ENCODE measurements at places on chromosomes 12 and 14. TPM values are rescaled to one million over a fixed set of nuclear protein-coding genes. Genes with fewer than 3 reads are reported as not detected.

DNA sequence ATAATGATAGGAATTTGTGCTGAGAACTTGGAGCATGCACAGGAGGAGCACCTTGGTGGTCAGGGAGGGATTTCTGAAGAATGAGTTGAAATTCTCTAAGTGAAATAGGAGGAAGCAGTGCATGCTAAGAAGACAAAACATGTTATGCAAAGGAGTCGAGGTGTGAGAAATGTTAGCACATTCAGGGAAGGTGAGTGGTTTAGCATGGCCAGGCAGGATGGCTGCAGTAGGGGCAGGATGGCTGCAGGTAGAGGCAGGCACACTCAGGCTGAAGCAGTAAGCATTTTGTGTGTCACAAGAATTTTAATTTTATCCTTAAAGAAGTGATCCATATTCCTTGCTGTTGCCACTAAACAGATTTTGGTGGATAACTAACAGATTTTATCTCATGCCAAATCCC lies 46.3 kb downstream of the CATSPERB start:
- no peak overlapping the region for H3K4me3 ChIP-seq
- no peaks in the 10 kb centered on the region for H3K36me3 ChIP-seq
- no peak overlapping the region for H3K27ac ChIP-seq

- no peak for DNase-seq
- H3K4me1 ChIP-seq, result peaks cover 67% of the 10 kb centered on the region
- H3K27me3 ChIP-seq, result no peaks in the 10 kb centered on the region
- no peaks in the 10 kb centered on the region for H3K36me3 ChIP-seq
Observed at GRCh38 chr12:6360080-6360571, 15.2 kb downstream of the SCNN1A start.

DNA sequence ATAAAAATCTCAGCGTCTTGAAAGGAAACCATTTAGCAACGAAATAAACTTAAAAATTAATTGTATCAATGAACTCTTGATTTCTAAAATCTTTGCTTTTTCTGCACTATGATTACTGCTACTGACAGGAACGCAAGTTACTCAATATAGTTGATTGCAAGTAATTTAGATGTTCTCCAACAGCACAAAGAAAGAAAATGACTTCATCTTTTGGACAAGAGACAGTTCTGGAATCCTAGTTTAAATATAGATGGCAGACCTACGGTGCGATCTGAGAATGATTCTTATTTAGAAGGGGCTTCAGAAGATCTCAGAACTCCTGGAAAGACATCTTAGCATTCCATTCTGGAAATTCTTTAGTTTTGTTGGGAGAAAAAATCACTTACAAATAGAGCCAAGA lies 1.4 kb upstream of the SUDS3 start:
- peaks cover 7% of the 10 kb centered on the region for H3K36me3 ChIP-seq
- DNase-seq, result no peak
- no peak overlapping the region for H3K27ac ChIP-seq
- H3K4me1 ChIP-seq, result peaks cover 35% of the 10 kb centered on the region

DNA sequence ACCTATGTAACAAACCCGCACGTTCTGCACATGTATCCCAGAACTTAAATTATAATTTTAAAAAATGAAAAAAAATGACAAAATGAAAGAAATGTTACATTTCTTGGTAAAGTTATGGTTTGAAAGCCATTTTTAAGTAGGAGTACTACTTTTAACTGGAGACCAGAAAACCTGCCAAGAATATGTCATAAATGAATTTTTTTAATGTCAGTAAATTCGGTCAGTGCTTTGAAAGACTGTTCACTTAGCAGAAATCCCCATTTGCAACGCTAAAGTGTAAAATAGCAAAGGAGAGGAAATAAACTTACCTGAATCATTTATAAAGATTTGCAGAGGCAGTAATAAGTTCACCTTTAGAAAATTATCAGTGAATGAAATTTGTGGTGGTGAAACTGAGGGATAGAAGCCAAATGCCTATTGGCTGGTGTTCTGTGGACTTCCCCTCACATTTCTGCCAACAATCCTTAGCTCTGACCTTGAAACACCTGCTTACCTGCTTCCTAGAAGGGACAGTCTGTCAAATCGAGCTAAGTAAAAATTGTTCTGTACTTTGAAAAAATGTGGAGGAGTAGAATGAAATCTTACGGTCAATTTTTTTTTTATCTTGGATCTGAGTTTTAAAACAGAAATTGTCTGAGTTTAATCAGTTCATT lies 714.2 kb downstream of the SLC6A15 start:
- H3K4me1 ChIP-seq, result no peaks in the 10 kb centered on the region
- H3K4me3 ChIP-seq, result no peak overlapping the region
- DNase-seq, result no peak
- no peaks in the 10 kb centered on the region for H3K27me3 ChIP-seq
- H3K36me3 ChIP-seq, result no peaks in the 10 kb centered on the region
- no peak overlapping the region for H3K27ac ChIP-seq

DNA sequence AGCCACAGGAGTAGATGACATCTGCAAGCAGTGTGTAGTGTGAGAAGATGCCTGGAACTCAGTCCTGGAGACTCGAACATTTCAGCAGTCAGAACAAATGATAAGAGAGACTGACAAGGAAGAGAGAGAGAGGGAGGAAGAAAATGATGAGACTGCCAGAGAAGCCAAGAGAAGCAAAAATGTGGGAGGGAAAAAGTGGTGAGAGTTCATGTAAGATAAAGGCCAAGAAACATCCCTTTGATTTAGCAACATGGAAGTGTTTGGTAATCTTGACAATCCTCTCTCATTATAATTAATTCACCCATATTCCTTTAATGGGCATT lies 42.6 kb downstream of the LIMA1 start:
- no peaks in the 10 kb centered on the region for H3K27me3 ChIP-seq
- H3K36me3 ChIP-seq, result no peaks in the 10 kb centered on the region
- no peak for DNase-seq
- H3K27ac ChIP-seq, result no peak overlapping the region
- H3K4me3 ChIP-seq, result no peak overlapping the region
- H3K4me1 ChIP-seq, result no peaks in the 10 kb centered on the region

- no peak overlapping the region for H3K4me3 ChIP-seq
- H3K27me3 ChIP-seq, result no peaks in the 10 kb centered on the region
- H3K4me1 ChIP-seq, result peaks cover 15% of the 10 kb centered on the region
- DNase-seq, result no peak
- no peaks in the 10 kb centered on the region for H3K36me3 ChIP-seq
Observed at GRCh38 chr14:22231018-22231417, 358.0 kb downstream of the DAD1 start.

Gene PTPN21
- polyA plus RNA-seq, result not detected

Gene HOXC4
- not detected for polyA plus RNA-seq

DNA sequence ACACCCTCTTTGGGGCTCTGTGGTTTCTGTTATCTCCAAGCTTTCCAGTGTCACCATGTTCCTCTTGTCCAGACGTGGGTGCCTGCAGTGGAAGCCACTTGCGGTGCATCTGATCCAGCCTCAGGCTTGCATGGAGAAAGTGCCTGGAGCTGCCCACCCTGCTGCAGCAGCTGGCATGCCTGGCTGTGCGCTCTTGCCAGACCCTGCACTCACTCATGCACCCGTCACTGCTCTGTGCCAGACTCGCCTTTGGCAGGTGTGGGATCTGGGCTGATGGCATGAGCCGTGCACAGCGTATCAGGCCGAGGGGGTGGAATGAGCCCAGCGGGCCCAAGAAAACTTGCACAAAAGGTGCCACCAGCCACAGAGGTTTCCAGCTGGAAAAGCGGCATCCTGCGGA lies 105.1 kb downstream of the MNAT1 start:
- DNase-seq, result no peak
- no peaks in the 10 kb centered on the region for H3K4me1 ChIP-seq
- H3K27ac ChIP-seq, result no peak overlapping the region
- H3K4me3 ChIP-seq, result no peak overlapping the region
- H3K36me3 ChIP-seq, result peaks cover 13% of the 10 kb centered on the region

- H3K36me3 ChIP-seq, result no peaks in the 10 kb centered on the region
- no peaks in the 10 kb centered on the region for H3K4me1 ChIP-seq
- no peaks in the 10 kb centered on the region for H3K27me3 ChIP-seq
Observed at GRCh38 chr14:68857516-68858070, 64.7 kb upstream of the ZFP36L1 start.

DNA sequence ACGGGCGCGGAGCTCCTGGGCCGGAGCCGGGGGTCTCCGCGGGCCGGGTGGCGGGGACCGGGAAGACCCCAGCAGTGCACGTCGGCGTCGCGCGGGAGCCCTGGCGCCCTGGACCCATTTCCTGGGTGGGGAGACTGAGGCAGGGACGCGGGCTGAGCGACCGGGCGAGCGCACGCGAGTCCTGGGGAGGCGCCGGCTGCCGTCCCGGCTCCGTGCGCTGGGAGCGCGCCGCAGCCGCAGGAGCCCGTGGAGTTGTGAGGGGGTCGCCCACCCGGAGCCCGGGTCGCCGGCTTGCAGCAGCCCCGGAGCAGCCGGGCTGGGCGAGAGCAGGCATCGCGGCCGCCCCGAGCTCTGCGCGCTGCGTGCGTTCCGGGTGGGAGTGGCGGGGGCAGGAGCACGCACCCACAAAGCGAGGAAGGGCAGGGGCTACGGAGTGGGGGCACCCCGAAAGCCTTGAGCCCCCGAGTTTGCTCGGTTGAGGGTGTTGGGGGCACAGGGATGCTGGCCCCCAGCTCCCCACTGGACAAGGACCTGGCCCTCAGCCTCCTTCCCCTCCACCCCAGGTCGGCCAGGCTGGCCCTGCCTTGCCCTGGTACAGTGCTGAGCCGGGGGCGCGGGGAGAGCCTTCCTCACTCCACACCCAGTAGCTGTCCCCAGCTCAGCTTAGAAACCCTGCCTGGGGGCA lies 620 bp downstream of the MMP17 start:
- H3K4me3 ChIP-seq, result peak overlapping the region; percentile 69
- H3K4me1 ChIP-seq, result peaks cover 29% of the 10 kb centered on the region
- H3K36me3 ChIP-seq, result no peaks in the 10 kb centered on the region
- peak overlapping the region; percentile 20 for H3K27ac ChIP-seq
- peaks cover 15% of the 10 kb centered on the region for H3K27me3 ChIP-seq

Data from CD14-positive monocyte (primary cell).